Esophagus mucosa (tissue), 1 donor: ENCODE measurements at places on chromosomes 6 and 20. TPM values are rescaled to one million over a fixed set of nuclear protein-coding genes. Genes with fewer than 3 reads are reported as not detected.

DNA sequence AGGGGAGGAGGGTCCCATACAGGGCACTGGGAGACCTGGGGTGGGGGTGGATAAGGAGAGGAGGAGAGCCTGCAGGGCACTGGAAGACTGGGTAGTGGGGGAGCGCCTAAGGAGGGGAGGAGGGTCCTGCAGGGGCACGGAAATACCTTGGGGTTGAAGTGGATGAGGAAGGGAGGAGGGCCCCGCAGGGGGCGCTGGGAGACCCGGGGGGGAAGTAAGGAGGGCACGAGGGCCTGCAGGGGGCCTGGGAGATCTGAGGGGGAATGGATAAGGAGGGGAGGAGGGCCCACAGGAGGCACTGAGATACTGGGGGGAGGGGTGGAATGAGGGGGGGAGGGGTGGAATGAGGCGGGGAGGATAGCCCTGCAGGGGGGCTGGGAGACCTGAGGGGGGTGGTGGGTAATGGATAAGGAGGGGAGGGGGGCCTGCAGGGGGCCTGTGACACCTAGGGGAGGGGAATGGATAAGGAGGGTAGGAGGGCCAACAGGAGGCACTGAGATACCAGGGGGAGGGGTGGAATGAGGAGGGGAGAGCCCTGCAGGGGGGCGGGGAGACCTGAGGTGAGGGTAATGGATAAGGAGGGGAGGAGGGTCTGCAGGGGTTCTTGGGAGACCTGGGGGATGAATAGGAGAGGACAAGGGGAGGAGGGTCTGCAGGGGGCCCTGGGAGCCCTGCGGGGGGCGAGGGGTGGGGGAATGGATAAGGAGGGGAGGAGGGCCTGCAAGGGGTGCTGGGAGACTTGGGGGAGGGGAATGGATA, 567 bp upstream of the CTCFL start:
- no peak for ATAC-seq

GRCh38 chr6:151240791-151241642, 1.2 kb downstream of the AKAP12 start:
- ATAC-seq = peak; percentile 18

DNA sequence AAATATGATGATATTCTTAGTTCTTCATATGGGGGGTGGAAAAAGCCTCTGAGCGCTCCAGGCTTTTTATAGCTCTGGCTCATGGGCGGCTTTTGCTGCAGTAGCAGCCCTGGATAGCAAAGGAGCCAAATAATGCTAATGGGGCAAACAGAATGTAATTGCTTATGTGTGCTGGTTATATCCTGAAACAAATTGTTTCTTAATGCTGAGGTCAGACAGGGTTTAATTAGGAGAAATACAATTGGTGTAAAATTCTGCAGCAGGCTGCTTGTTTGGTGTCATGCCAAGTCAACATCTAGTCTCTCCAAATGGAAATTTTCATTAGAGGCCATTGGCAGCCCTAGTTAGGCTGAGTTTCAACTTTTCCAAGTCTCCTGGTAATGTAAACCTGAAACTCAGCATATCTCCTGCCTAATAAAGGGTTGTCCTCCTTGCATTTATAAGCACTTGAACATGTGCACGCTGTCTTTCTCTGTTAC, 530.1 kb upstream of the NOX3 start:
- no peak for ATAC-seq

GRCh38 chr6:69696273-69696672, 100.5 kb downstream of the LMBRD1 start:
- ATAC-seq = no peak

HLA-DRB1 gene
- 17.3 TPM for total RNA-seq

DNA sequence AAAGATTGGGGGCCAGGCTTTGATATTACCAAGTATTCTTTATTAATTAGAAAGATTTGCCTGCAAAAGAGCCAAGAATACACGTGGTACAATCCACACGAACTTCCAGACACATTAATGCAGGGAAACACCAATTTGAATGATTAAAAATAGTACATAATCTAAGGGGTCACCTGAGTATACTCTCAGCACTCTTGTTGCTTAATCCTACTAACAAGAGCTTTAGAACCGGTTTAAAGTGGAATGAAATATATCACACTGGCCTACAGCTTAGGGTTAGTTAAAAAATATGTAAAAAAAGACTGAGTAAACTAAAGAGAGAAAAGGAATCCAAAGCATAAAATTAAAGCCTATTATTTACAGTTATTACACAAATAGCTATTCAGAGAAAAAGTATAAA, 49.0 kb downstream of the COL9A1 start:
- no peak for ATAC-seq

- ATAC-seq = no peak
Observed at GRCh38 chr20:56155625-56156024, 92.9 kb upstream of the MC3R start.

BNIP5 gene
- total RNA-seq = not detected

BYSL gene
- total RNA-seq = 16.2 TPM

- ATAC-seq = no peak
Observed at GRCh38 chr20:13356591-13356990, 135.5 kb downstream of the ISM1 start.

GRCh38 chr6:130780122-130780521, 47.1 kb upstream of the SMLR1 start:
- ATAC-seq = no peak
